ENCODE measurements at places on chromosomes 16 and 17.

GRCh38 chr16:57042157-57043111, 49.9 kb upstream of the CPNE2 start:
- ATAC-seq: no peak

GRCh38 chr16:19367335-19367734, 50.3 kb upstream of the TMC5 start:
- no peak for ATAC-seq

DNA sequence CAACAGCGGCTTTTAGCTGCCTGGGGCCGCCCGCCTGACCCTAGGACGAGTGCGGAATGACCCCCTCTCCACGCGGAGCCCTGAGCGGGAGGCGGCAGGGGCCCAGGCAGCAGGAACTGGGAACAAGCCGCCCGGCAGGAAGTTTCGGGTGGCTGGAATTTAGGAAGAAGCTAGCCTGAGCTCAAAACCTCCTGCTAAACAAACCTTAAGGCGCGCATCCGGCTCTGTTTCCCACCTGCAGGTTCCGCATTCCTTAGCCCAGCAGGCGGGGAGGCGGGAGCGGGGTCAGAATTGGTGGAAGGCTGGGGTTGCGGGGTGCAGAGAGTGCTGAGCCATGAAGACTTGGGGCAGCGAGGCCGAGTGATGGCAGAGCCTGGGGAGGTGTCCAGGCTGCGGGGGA, 813.9 kb downstream of the KCNJ18 start:
- ATAC-seq: no peak

DNA sequence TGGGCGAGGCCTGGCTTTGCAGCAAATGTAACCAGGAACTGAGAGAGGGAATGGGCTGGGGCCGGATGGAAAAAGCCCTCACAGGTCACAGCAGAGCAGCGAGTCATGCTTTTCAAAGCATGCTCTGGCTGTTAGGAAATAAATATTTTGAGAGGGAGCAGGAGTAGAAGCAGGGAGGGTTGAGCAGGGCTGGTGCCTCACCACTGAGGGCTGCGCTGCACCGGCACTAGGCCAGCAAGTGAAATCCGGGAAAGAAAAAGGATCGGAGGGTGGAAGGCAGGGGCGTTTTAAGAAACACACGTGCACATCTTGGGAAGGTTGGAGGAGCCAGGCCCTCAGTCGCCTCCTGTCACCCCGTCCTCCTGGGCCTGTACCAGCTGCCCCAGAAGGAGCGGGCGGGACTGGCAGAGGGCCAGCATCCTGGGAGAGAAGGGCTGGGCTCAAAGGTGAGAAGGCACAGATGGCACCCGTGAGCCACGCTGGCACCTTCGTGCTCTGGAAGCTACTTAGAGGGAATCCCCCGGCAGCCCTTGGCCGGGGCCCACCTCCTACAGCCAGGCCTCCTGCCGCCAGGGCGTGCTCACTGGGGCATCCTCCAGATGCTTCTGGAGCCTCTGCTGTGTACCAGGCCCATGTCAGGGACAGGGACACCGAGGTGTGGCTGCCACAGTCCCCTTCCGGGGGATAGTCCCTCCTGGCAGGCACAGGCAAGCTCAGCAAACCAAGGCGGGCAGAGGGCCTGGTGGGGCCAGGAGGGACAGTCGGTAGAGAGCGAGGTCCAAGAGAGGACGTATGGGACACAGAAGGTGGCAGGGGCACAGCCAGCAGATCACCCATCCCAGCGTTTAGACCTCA, 71.5 kb upstream of the PLCG2 start:
- no peak for ATAC-seq

GRCh38 chr16:27439271-27440018, 37.5 kb downstream of the IL21R start:
- ATAC-seq: no peak
